ENCODE measurements at places on chromosomes 16 and 17.

DNA sequence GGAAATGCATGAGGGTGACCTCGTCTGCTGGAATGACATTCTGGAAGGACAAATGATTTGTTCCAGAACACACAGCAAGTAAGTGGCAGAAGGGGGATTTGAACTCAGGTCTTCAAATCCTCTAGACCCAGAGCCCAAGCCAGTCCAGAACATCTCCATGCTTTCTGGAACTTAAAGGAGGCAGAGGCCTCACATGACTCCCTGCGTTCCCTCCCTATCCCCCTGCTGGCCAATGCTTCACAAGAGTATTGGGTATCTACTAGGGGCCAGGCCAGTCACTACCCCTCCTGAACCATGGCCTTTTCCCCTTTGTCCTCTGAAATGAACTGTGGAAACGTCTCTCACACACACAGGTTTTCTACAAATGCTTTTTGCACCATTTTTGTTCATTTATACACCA, 7.6 kb upstream of the BEAN1 start:
- no peak for DNase-seq

DNA sequence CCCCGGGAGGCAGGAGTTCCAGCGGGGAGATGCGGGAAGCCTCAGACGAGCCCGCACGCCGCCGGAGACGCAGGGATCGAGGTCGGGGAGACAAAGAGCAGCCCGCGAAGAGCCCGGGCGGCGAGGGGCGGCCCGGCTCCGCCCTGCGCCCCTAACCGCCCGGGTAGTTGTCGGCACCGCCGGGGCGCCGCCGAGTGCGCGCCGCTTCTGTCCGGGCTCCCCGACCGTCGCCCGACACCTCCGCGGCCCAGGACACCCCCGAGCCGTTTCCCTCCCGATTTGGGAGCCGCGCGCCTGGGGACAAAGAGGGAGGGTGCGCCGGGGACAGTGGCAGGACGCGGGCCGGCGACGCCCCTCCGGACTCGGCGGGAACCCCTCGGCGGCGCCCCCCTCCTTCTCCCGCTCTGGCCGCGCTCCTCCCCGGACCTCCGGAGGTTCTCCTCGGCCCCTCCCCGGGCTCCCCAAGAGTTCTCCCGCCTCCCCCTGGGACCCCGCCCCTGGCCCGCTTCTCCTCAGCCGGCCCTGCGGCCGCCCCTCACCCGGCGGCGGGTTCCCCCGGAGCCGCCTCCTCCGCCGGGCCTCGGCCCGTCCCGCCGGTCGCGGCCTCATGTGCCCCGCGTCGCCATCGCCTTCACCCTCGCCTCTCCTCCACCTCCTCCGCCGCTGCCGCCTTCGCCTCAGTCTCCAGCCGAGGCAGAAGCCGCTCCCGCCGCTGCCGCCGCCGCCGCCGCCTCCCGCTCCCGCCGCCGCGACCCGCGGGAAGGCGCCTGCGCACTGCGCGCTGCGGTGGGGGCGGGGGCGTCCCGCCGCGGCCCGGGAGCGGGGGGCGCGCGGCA, at the start of gene GJC1:
TSS of gene GJC1 (minus strand) at position 765 of the 836 bp plus-strand sequence. CDS start 24,470 bp downstream, outside the sequence.
- no peak for DNase-seq

- no peak for DNase-seq
Observed at GRCh38 chr17:238071-238963, 56.9 kb upstream of the DOC2B start.

GRCh38 chr17:50664788-50665458, 30.2 kb downstream of the ABCC3 start:
- no peak for DNase-seq

DNA sequence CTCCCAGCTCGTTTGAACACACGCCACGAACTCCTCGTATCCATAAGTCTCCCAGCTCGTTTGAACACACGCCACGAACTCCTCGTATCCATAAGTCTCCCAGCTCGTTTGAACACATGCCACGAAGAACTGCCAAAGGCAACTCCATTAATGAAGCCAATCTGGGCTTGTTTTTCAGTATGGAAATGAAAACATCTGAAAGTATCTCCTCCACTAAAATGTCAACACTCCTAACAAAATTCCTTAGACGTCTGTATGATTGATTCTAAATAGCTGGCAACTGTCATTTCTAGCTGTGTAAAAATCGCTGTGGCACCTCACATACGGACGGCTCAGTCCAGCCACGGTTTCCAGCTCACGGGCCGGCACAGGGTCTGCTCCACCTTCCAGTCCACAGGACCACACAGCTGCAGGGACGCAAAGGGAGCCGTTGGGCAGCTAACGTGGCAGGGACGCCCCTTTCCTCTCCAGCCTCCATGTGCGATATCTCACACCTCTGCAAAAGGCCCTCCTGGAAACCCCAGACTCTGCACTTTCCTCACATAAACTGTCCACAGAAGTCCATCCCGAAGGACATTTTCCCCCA, 67.1 kb upstream of the METRNL start:
- DNase-seq, result no peak

GRCh38 chr17:69223809-69224208, 4.8 kb downstream of the ABCA10 start:
- no peak for DNase-seq

DNA sequence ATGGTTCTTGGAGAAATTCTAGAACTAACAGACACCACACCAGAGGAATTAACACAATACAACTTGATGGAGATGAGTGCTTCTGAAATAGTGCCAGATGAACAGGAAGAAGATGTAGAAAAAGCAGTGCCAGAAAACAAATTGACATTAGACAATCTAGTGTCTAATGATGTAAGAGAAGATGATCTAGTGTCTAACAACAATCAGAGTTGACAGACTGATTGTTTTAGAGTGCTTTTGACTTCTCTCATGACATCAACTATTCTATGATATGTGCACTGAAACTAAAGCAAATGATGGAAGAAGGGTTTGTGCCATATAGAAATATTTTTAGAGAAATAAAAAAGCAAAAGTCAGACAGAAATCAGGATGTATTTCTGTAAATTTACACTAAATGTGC, 646.1 kb upstream of the KIF2B start:
- no peak for DNase-seq

GRCh38 chr16:14600164-14600563, 29.9 kb downstream of the PARN start:
- no peak for DNase-seq

DNA sequence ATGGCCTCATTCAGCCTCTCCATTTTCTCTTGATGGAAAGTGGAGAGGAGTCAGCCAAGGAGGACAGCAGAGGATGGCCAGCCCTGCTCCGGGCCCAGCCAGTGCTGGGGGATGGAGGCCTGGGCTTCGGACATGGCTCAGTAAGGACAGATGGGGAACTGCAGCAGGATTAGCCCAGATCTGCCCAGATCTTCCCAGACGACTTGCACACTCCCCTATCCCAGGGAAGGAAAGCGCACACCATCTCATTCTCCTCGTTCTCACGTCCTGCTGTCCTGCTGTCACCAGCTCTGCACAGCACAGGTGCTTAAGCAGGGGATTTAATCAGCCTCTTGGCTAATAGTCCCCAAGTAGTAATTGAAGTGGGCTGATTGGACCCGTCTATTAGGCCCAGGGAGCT, 100.2 kb upstream of the SDK2 start:
- no peak for DNase-seq

- no peak for DNase-seq
Observed at GRCh38 chr17:46958041-46958591, 20.9 kb downstream of the RPRML start.

DNA sequence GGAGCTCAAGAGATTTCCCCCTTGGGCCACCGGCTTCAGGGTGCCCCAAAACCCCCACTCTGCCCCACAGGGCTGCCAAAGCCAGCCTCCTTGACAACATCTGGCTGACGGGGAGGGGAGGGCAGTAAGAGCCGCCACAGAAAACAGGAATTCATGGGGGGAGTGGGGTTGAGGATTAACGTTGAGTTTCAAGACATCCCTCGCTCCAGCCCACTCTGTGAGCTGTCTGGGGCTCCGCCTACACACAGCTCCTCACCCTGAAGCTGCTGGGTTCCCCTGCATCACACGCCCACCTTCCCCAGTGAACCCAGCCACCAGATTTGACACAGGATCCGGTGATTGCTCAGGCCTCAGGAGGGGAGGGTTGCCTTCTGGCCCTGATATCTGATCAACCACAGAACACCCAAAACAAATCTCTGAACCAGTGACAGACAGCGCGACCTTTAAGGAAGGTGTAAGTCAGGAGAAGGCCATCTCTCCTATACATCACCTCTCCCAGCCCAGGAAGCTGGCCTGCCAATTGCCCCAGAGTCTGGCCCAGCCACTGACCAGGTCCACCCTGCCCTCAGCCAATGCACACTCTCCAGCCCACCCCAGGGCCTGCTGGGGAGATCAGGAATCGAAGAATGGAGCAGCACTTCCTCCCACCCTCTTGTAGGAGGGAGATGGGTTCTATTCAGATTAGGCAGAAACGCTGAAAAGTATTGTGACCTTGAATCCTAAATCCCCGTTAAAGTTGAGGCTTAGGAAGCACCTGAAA, 132.1 kb downstream of the CLEC16A start:
- no peak for DNase-seq

Data from midbrain (tissue), 1 donor.